ENCODE measurements at places on chromosomes 4 and X. TPM values are rescaled to one million over a fixed set of nuclear protein-coding genes. Genes with fewer than 3 reads are reported as not detected.

GRCh38 chr4:4574792-4575191 is 32.9 kb upstream of the STX18 start:
- H3K36me3 ChIP-seq: no peaks in the 10 kb centered on the region
- no peaks in the 10 kb centered on the region for H3K27me3 ChIP-seq
- peak overlapping the region; percentile 67 for H3K4me3 ChIP-seq
- H3K4me1 ChIP-seq: peaks cover 8% of the 10 kb centered on the region

Gene RPS6KA6
- total RNA-seq: 0.45 TPM

- H3K27ac ChIP-seq: no peak overlapping the region
- H3K27me3 ChIP-seq: no peaks in the 10 kb centered on the region
- no peak for DNase-seq
- H3K4me3 ChIP-seq: no peak overlapping the region
- no peaks in the 10 kb centered on the region for H3K36me3 ChIP-seq
These were observed 72.9 kb downstream of the LRP2BP start for GRCh38 chr4:185322803-185323202.

- no peaks in the 10 kb centered on the region for H3K27me3 ChIP-seq
- no peaks in the 10 kb centered on the region for H3K36me3 ChIP-seq
- H3K4me3 ChIP-seq: no peak overlapping the region
- no peak overlapping the region for H3K27ac ChIP-seq
- no peak for DNase-seq
These were observed 44.3 kb downstream of the HSD17B13 start for GRCh38 chr4:87278335-87278794.

Gene BMP3
- total RNA-seq: not detected

DNA sequence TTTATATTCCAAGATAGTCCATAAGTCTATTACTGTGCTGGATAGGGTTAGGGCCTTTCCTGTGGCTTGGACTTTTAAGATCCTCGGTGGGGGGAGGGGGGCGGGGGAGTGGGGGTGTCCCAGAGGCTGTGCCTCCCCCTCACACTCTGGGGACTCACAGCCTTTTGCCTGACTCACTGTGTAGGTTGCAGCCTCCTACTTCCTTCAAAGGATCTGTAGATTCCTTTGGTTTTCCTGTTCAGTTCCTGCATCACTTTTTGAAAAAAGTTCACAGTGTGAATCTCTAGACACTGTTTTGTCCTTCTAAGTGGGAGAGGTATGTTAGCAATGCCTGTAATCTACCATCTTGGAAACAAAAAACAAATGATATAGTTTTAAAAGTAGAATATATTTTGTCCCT is 999.9 kb downstream of the GLUD2 start:
- no peaks in the 10 kb centered on the region for H3K36me3 ChIP-seq
- no peaks in the 10 kb centered on the region for H3K4me1 ChIP-seq
- H3K27me3 ChIP-seq: no peaks in the 10 kb centered on the region
- DNase-seq: no peak

All from heart right ventricle (tissue), 16 donors.